ENCODE measurements at places on chromosomes 3 and 15.

DNA sequence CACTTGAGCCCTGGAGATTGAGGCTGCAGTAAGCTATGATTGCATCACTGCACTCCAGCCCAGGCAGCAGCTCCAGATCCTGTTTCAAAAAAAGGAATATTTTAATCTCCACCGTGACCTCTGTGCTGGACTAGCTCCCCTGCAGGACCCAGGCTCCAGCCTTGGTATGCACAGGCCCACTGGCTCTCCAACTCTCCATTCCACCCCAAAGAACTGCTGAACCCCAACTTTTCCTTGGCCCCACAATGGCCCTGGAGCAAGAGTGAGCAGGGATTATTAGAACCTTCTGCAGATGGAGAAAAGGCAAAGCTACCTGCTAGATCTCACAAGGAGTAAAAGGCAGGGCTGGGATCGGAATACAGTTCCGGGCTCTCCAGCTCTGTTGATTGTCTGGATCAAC, 32.8 kb upstream of the SFMBT1 start:
- no peak for DNase-seq

DNA sequence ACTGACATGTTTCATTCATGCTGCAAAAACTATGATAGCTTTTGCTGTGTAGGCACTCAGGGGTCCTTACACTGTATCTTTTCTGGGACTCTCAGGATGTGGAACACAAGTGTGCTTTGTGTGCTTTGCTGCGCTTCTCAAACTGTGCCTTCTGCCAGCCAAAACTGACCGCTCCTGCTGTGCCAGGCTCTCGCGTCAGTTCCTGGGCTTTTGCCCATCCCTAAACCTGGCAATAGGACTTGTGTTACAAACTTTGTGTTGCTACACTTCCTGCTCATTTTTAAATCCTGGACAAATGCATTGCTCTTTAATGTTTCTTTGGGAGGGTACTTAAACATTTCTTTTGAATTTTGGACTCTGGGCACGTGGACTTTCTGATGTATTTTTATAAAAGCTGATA, 60.3 kb downstream of the DIPK2A start:
- DNase-seq: no peak

DNA sequence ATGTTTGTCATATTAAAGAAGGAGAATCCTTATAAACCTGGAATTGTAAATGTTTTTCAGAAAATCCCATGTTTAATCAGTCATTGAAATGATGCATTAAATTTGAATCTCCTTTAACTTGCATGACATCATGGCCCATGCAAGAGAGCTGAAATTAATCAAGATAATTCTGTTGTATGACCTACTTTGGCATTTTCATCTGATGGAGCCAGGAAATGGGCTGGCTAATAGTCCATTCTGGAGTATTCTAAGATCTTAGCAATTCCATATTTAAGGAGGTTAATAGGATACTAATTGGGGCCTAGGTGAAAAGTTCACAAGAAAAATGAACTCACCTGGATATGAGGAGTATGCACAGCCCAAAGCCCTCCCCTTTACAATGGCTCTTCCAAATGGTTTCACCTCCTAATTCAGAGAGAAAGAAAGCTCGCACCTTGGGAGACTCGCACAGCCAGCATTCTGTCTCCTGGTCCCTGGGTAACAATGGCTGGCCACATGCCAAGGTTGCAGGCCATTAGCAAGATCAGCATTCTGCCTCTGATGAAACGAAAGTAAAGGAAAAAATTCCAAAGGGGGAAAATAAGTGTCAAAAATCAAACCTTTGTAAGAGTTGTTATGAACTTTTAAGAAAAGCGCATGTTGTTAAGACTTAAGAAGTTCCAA, 786.4 kb downstream of the MCTP2 start:
- no peak for DNase-seq

DNA sequence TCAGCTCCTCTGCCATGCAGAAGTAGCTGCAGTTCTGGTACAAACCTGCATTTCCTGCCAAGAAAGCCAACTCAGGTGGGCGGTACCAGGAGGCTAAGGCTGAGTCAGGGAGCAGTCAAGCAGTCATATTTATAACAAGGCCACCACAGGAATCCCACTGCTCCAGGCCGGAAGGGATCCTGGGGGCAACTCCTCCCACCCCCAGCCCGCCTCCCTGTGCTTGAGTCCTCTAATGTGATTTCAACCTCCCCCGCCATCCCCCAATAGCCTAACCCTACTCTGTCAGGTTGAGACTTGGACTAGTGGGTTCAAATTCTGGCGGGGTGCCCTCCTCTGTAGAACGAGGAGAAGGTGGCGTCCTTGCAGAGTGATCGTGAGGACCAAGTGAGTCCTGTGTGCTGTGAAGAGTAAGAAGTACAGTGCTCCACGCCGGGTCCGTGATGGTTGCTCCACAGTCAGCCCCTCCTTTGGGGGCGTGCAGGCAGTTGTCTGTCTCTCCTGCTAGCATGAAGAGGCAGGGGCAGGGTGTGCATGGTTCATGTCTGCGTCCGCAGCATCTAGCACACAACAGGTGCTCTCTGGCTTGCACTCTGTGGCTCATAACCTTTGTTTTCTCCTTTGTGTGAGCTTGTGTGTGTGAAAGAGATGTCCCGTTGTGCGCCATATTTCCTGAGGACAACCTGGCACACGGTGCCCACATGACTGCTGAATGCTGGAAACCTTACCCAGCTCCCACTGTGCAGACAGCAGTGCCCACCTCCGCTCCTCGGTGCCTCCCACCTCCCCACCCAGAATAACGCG, 78.3 kb downstream of the SMAD6 start:
- no peak for DNase-seq

- DNase-seq: peak; percentile 47
Measured at GRCh38 chr15:55256281-55257011, 33.2 kb downstream of the RAB27A start.

Measured in activated naive CD4-positive, alpha-beta T cell treated with anti-CD3 and anti-CD28 coated beads for 36 hours (primary cell).